Uterus (tissue), 4 donors: ENCODE measurements at places on chromosomes 12 and 14. TPM values are rescaled to one million over a fixed set of nuclear protein-coding genes. Genes with fewer than 3 reads are reported as not detected.

- DNase-seq, result no peak
Measured at GRCh38 chr12:131471946-131472732, 238.8 kb upstream of the SFSWAP start.

GRCh38 chr12:89566615-89567014, 40.8 kb upstream of the POC1B start:
- no peak for DNase-seq

- DNase-seq, result no peak
Measured at GRCh38 chr12:19048943-19049342, 80.6 kb upstream of the PLEKHA5 start.

DNA sequence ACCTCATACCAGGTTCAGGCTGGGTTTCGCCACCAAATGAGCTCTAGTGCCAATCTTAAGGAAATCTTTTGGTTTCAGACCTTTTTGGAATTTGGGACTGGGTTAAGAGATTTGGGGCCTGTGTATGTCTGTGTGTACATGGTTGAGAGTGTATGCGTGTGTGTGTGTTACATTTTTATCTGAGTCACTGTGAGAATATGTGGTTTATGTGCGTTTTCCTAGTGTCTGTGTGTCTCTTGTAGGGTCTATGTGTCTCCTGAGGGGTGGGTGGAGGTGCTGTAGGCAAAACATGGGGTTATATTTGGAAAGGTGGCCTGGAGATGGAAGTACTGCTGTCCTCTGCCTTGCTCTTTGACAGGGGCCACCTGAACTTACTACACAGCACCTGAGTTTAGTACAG, 17.9 kb downstream of the C12orf43 start:
- DNase-seq, result no peak

DENND5B gene
- total RNA-seq, result 37.0 TPM

KCNJ8 gene
- total RNA-seq, result 7.1 TPM
